Mesangial cell (primary cell): ENCODE measurements at places on chromosomes 12 and 14. TPM values are rescaled to one million over a fixed set of nuclear protein-coding genes. Genes with fewer than 3 reads are reported as not detected.

The MYF5 gene
- total RNA-seq, result 0.16 TPM in 1 of 2 replicates, not detected in the other

The EML1 gene
- total RNA-seq, result 6.7 and 8.6 TPM in 2 replicates

The DHH gene
- total RNA-seq, result 0.13 TPM in 1 of 2 replicates, not detected in the other

The HECTD4 gene
- total RNA-seq, result 13.5 and 21.8 TPM in 2 replicates

The CALCOCO1 gene
- 29.2 and 112 TPM in 2 replicates for total RNA-seq

The ARHGDIB gene
- total RNA-seq, result 17.9 and 25.1 TPM in 2 replicates

The FAM181A gene
- total RNA-seq, result not detected in 2 replicates

The SRSF9 gene
- total RNA-seq, result 90.3 and 147 TPM in 2 replicates

The TAS2R9 gene
- total RNA-seq, result not detected in 2 replicates

The TSHR gene
- total RNA-seq, result 7.2 TPM in 1 of 2 replicates, not detected in the other

The LAG3 gene
- under 0.01 and 0.13 TPM in 2 replicates for total RNA-seq

The KRT77 gene
- not detected in 2 replicates for total RNA-seq
